ENCODE measurements at places on chromosomes 13 and 19. TPM values are rescaled to one million over a fixed set of nuclear protein-coding genes. Genes with fewer than 3 reads are reported as not detected.
A peak's percentile ranks its signal among the peaks of the same experiment; 100 is the strongest.

DNA sequence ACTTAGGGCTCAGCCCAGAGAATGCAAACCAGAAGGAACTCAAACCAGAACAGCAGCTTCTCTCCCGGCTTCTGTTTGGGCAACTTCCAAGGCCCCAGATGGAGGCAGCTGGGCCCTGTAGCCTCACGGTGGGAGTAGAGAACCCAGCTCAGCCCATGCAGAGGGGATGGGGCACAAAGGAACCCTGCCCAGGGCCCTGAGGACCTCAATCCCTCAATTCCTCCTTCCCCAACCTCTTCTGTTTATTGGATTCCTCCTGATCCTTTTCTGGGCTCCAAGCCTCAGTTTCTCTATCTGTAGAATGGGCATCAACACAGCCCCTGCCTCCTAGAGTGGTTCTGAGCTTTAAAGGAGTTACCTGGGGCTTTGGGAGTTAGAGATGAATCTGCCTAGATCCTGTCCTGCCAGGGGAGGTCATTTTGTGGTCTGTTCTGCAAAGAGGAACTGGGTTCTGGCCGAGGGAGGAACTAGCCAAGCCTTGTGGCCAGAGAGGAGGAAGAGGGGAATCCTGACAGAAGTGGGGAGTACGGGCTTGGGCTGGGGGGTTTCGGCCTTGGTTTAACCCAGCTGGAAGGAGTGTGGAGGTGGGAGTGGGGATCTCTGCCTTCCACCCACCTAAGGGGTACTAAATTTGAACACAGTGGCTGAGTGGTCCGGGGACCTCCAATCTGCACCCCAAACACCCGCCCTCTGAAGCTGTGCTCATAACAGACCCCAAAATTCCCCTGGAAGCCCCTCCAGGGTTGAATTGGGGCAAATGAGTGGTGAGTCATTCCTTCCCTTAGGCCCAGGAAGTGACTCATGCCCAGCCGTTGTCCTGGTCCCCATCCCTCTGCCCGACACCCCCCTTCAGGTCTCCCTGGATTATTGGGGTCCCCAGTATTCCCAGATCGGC lies 2.7 kb downstream of the ADGRE5 start:
- DNase-seq, result peak; percentile 67
- H3K27ac ChIP-seq, result peak overlapping the region; percentile 98
- H3K4me1 ChIP-seq, result peaks cover 33% of the 10 kb centered on the region
- peaks cover 15% of the 10 kb centered on the region for H3K36me3 ChIP-seq

DNA sequence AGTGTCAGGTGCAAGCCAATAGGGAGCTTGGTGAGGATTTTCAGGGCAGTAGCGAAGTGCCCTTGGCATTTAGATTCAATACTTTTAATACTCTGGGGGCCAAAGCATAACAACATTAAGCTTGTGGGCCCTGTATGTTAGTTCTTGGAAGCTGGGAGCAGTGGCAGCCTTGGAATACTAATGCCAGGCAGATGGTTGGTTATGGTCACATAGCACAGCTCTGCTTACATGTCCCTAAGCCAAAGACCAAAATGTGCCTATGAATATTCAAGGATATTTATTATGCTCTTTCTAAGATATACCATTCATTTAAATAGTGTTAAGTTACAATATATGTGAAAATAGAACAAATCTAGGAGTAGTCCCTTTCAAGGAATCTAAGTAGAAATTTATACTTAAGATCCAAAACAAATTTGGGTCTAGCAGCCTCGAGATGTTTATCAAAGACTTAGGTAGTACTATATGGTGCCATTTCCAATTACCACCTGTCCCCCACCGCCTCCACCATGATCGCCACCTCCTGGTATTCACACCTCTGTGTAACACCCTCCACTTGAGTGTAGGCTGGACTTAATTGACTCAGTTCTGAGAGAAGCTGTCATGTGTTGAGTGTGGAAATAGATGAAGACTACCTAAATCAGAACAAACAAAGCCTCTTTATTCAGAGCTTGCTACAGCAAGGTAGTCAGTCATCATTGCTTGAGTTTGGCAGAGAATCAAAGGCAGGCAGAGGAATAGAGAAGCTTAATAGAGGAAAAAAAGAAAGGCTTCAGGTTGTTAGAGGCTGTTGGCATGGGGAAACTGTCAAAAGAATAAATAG lies 261.0 kb downstream of the GPC5 start:
- H3K27ac ChIP-seq, result no peak overlapping the region
- H3K27me3 ChIP-seq, result no peaks in the 10 kb centered on the region
- no peaks in the 10 kb centered on the region for H3K36me3 ChIP-seq
- H3K4me3 ChIP-seq, result no peak overlapping the region

DNA sequence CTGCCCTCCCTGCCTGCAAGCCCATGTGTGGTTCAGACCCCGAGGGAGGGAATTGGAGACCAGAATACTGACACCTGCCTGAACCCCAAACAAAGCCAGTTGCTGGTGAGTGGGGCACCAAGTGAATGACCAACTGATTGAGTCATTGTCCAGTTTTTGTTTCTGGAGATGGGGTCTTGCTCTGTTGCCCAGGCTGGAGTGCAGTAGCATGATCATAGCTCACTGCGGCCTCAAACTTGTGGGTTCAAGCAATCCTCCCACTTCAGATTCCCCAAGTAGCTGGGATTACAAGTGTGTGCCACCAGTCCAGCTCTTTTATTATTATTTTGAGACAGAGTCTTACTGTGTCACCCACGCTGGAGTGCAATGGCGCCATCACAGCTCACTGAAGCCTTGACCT lies 4.0 kb downstream of the CCL25 start:
- H3K27ac ChIP-seq, result no peak overlapping the region
- no peaks in the 10 kb centered on the region for H3K27me3 ChIP-seq
- H3K4me1 ChIP-seq, result peaks cover 6% of the 10 kb centered on the region
- no peak overlapping the region for H3K4me3 ChIP-seq

GRCh38 chr19:58362272-58362994 lies at the start of gene ZNF497:
Gene ZNF497 (minus strand): TSS chr19:58362751. CDS start chr19:58357635, 5,116 bp downstream.
- no peaks in the 10 kb centered on the region for H3K36me3 ChIP-seq
- peaks cover 11% of the 10 kb centered on the region for H3K4me1 ChIP-seq
- peak within 1 kb of the TSS; percentile 87 for H3K27ac ChIP-seq
- H3K4me3 ChIP-seq, result peak within 1 kb of the TSS; percentile 94
- no peaks in the 10 kb centered on the region for H3K27me3 ChIP-seq
- peak; percentile 91 for DNase-seq

DNA sequence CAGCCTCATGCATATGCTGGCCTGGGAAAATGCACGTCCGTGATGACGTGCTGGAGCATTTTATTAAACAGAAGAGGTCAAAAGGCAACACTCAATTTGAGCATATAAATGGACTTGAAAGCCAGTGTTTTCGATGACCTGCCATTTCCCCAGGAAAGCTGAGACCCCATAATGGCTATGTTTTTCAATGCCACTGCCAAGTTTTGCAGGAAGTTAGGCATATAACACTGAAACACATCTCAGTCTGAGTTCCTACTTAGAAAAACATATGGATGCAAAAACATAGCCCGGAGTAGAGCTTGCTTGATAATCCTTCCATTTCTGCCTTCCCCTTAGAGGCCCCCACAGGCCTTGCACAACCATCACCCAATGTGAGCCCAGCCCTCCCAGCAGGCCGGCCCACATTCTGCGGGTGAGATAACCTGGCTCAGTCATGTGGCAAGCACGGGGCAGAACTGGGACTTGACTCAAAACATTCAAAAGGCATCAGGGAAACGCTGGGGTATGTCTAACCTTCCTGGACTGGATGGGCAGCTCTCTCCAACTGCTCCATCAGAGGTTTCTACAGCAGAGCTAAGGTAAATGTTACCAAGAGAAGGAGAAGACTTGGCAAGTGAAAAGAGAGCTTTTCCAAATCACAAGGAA lies 24.9 kb downstream of the EPS15L1 start:
- H3K4me1 ChIP-seq, result peaks cover 49% of the 10 kb centered on the region
- no peak for DNase-seq
- no peaks in the 10 kb centered on the region for H3K27me3 ChIP-seq
- peak overlapping the region; percentile 27 for H3K27ac ChIP-seq

Gene KLK15
- total RNA-seq, result not detected
